ENCODE measurements at places on chromosomes 6 and 20.

- peak; percentile 35 for DNase-seq
These were observed 81.2 kb downstream of the UNC5CL start for GRCh38 chr6:40957616-40958492.

DNA sequence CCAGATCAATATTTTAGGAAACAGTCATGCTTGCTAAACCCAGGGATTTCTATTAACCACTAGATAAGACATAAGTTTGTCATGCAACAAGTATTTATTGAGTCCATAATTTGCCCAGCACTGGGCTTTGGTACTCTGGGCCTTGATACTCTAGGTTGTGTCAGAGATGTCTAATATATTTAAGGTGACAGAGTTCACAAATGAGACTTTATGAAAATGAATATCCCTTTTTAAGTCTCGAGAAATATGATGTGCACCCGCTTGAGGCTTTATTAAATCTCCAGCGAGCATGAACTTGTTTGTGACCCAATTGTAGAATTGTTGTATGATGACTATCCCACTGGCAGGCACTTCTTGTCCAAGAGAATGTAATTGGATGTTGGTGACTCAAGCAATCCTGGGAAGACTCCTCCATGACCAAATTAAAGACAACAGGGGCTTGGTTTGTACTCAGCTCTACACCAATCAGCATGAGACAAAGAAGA is 109.2 kb downstream of the ESR1 start:
- peak; percentile 78 for DNase-seq

DNA sequence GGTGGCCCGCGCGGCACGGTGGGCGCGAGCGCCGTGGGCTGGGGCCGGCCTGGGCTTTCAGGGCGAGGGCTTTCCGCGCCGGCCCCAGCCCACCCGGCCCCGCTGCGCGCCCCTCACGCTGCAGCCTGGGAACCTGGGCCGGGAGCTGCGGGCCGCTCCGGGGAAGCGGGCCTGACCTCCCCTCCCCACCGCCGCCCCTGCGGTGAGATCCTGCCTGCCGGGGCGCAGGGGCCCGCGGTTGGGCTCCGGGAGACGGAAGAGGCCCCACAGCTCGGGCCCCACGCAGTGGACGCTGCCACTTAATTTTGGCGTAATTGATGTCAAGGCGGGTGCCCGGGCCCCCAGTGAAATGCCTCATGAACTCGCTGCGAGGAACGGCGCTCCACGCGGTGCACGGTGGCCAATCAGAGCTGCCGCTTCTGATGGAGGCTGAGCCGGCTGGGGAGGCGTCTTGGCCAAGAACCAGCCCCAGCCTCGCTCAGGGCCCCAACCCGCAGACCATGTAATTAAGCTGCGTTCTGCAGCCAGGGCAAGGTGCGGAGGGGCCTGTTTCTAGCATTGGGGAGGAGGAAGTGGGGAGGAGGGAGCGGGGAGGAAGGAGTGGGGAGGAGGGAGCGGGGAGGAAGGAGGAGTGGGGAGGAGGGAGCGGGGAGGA is 96.1 kb upstream of the BHLHE23 start:
- peak; percentile 34 for DNase-seq

- DNase-seq: no peak
These were observed 62.0 kb downstream of the ARID1B start for GRCh38 chr6:156839129-156839528.

DNA sequence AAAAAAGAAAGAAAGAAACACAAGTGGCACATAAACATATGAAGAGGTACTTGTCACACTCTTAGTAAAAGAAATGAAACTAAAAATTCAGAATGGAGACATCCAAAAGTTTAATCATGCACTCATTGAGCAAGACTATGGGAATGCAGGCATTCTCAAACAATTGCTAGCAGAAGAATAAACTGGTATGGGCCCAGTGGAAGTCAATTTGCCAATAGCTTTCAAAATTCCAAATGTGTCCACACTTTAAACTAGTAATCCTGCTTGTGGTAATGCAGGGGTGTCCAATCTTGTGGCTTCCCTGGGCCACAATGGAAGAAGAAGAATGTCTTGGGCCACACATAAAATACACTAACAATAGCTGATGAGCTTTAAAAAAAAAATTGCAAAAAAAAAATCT is 97.4 kb downstream of the EPB41L2 start:
- peak; percentile 47 for DNase-seq

DNA sequence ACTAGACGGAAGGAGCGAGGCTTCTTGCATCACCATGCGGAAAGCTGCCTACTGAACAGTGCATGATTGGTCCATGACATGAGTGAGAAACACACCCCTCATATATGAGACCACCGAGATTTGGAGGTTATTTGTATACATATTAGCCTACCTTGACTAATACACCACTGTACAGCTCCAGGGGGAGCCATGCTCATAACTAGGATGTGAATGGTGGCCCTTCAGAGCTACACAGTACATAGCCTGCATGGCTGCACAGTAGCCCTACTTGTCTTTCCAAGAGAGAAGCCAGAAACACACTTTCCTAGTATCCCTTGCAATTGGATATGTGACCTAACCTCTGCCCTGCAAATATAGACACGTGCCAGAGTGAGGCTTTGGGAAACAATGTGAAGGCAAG is 21.8 kb upstream of the MCUR1 start:
- no peak for DNase-seq

GRCh38 chr6:35014786-35015185 is 125.7 kb downstream of the ANKS1A start:
- DNase-seq: peak; percentile 68

- DNase-seq: peak; percentile 6
These were observed 11.2 kb upstream of the GPSM3 start for GRCh38 chr6:32203426-32204267.

GRCh38 chr6:1912731-1913130 is 303.0 kb downstream of the FOXC1 start:
- no peak for DNase-seq

GRCh38 chr6:166765234-166765541 is 138.1 kb upstream of the RPS6KA2 start:
- DNase-seq: no peak

GRCh38 chr6:148309301-148309700 is 33.3 kb upstream of the SASH1 start:
- DNase-seq: no peak

- no peak for DNase-seq
These were observed 14.8 kb upstream of the VAPB start for GRCh38 chr20:58374027-58374850.

DNA sequence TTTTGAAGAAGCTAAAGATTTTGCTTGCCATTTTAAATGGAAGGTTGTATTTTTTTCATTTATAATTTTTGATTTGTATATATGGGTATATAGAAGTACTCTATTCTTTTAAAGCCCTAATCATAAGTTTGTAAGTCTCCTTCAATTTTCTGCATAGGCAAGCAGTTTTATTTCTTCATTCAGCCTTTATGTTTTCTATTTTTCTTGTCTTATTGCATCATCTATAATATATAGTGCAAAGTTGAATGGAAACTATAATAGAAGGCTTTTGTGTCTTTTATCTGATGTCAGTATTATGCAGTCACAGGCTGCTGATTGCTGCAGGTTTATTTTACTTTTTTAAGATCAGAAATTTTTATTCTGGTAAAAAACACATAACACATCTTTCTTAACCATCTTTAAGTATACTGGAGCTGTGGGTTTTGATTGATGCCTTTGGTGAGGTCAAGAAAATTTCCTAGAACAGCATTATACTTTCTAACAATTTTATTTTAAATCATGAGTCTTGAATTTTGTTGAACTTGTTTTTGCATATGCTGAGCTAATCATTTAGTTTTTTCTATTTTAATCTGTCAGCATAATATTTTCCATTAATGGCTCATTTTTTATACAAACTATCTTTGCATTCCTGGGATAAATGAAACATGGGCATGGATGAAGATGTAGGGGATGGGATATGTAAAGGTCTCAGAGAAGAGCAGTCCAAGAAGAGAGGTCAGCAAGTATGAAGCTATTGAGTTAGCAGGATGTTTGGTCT is 366.7 kb upstream of the MAP3K7 start:
- DNase-seq: no peak

GRCh38 chr20:31695849-31696804 is 26.5 kb downstream of the BCL2L1 start:
- DNase-seq: no peak
